ENCODE measurements at places on chromosomes 7 and 10. TPM values are rescaled to one million over a fixed set of nuclear protein-coding genes. Genes with fewer than 3 reads are reported as not detected.

The WNT8B gene
- 0.11 TPM for total RNA-seq

The CLCN1 gene
- total RNA-seq, result not detected

The XRCC2 gene
- 13.6 TPM for total RNA-seq

The NYAP1 gene
- total RNA-seq, result 0.08 TPM

The NUDT13 gene
- total RNA-seq, result 1.3 TPM

The PHYHIPL gene
- not detected for total RNA-seq

The HTRA1 gene
- total RNA-seq, result 22.7 TPM
